ENCODE measurements at places on chromosomes 16 and 17.

DNA sequence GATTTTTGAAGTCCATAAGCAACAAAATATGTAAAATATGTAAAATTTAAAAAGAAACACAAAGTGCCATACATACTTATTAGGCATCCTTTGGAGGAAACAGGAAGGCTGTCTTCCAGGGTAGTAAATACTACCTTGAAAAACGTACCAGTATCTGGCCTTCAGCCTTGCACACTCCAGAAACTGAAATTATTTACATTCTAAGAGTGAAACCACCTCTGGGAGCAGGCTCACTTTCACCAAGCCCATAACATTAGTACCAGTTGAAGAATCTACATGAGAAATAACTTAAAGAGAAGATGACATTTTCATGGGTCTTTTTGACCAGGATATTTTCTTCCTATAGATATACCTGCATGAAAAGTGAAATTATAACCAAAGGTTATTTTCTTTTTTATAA lies 6.4 kb downstream of the KRTAP9-1 start:
- no peak for DNase-seq

GRCh38 chr16:87380403-87380802 lies 3.2 kb downstream of the FBXO31 start:
- DNase-seq = no peak

GRCh38 chr17:50831471-50831928 lies 3.9 kb upstream of the WFIKKN2 start:
- no peak for DNase-seq

GRCh38 chr17:40363111-40363827 lies 1.3 kb downstream of the GJD3 start:
- DNase-seq = no peak

DNA sequence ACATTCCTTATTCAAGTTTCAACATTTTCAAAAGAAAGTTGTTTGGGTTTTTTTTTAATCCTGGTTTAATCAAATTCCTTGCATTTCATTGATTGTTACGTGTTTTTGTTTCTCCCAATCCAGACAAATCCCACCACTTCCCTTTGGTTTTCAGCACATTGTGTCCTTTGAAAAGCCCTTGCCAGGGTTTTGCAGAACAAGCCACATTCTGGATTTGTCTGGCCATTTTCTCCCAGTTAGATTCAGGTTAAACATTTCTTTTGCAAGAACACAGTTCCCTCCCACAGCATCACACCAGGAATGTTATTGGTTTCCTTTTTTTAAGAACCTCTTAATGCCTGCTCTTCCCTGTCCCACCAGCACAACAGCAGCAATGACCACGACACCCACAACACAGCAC lies 278.0 kb upstream of the SALL1 start:
- no peak for DNase-seq

DNA sequence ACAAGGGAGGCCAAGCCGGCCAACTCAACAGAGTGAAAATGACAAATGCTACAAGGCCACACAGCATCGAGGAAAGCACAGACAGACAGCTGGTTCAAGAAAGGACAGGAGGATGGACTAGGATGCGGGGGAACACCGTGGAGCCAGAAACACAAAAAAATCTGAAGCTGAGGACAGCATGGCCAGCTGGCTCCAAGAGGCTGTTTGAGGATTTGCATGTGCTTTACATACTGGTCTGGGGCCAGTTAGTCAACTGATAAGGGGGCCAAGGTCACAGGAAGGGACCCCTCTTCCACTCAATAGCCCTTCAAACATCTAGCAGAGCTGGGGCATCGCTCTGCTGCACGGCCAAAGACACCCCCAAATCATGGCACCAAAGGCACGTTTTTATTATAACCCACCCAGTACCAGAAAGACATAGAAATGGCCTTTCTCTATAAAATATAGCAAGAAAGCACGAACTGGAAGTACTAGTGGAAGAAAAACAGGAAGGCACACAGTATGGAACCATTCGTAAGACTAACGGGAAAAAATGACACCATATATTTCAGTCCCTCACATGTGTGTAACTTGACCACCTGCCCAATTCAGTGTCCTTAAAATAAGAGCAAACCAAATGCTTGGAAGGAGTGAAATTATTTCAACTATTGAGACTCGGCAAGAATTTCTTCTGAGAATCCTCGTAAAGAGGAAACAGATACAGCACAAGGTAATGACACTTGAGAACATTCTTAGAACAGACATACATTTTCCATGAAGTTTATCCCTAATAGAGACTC lies 7.8 kb upstream of the SRL start:
- no peak for DNase-seq

- DNase-seq = no peak
Measured at GRCh38 chr16:14168146-14168545, 97.0 kb downstream of the MRTFB start.

DNA sequence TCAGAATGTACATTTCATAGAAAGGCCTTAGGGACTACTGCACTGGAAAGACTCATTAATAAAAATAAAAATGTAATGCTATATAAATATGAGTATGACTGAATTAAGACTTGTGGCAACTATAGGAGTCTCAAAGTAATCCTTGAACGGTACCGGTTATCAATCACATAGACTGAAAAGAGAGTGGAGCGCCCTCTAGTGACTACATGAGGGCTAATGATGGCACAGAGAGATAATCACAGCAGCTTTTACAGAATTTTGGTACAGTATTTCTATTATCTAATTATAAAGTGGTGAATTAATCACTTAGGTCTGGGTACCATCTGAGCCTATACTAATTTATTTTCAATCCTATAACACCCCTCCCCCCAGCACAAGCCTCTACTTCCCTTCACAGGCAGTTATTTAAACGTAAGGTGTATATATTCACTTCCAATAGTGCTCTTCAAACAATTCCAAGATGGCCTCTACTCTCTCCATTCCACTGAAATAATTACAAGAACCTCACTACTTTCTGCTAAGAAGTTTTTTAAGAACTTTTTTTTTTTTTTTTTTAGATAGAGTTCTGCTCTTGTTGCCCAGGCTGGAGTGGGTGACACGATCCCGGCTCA lies 40.7 kb upstream of the ANKFY1 start:
- DNase-seq = peak; percentile 61

DNA sequence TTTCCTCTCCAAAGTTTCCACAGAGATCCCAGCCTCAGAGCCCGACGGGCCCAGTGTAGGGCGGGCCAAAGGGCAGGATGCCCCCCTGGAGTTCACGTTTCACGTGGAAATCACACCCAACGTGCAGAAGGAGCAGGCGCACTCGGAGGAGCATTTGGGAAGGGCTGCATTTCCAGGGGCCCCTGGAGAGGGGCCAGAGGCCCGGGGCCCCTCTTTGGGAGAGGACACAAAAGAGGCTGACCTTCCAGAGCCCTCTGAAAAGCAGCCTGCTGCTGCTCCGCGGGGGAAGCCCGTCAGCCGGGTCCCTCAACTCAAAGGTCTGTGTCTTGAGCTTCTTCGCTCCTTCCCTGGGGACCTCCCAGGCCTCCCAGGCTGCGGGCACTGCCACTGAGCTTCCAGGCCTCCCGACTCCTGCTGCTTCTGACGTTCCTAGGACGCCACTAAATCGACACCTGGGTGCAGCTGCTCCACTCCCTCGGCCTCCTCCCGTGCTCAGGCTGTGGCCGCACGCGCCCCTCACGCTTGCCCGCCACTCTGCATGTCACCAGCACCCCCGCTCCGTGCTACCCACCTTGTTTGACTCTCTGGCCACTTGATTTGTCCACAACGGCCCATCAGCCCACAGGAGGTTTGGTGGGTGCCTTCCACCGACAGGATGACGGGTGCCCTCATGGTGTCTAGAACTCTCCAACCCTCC lies 15.3 kb upstream of the STH start:
- DNase-seq = no peak

DNA sequence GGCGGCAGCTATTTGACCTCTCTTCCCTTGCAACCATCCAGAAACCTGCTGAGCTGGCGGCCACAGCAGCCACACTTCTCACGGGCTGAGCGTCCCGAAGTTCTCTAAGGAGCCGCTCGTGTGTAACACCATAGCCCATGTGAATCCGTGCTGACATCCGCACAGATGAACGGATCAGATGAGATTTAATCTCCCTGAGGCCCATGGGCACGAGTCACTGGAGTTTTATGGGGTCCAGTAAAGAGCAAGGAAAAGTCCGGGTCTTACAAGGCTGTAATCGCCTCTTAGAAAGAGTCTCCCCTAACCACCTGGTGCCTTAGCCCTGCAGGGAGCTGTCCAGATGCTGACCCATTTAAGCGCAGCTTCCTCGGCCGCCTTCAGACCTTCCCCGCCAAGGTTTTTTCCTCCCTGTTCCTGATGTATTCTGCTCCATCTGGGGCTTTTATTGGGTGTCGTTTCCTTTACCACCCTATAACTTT lies 5.5 kb upstream of the CACNG5 start:
- no peak for DNase-seq

DNA sequence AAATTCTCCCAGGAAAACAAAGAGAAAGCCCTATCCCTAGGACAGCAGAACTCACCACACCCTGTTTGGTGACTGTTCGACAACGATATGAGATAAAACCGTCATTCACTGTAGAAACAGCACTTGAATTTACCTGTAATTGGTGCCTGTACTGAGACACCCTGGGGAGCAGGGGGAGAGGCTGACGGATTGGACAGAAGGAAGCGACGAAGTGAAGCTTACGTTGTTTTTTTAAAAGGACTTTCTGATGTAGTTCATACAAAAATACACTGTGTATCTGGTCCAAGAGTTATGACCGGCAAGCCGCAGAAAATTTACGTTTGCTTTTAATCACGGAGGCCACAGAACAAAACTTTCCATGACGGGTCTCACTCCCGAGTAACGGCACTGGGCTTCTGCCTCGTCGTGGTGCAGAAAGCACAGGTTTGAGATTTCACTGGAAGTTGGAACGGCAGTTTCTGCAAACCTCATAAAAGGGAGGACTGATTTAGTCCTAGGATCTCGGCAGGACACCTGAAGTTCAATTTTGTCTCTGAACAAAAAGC lies 9.7 kb downstream of the NXN start:
- no peak for DNase-seq

- no peak for DNase-seq
Measured at GRCh38 chr17:37081287-37081686, 132.5 kb downstream of the AATF start.

DNA sequence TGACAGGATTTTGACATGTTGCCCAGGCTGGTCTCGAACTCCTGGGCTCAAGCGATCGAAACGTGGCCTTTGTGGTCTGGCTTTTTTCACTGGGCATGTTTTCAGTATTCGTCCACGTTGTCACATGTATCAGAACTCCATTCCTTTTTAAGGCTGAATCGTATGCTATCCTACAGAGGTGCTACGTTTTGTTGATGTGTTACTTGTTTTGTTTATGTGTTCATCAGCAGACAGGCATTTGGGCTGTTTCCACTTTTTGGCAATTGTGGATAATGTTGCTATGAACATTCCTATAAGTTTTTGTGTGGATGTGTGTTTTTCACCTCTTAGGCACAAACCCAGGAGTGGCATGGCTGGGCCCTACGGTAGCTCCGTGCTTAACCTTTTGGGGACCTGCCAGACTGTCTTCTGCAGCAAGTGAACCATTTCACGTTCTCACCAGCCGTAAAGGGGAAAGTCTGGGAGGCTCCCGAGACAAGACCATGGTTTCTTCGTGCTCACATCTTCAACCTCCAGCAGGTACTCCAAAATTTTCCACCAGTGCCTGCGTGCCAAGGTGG lies 26.9 kb downstream of the ADCY9 start:
- DNase-seq = no peak

DNA sequence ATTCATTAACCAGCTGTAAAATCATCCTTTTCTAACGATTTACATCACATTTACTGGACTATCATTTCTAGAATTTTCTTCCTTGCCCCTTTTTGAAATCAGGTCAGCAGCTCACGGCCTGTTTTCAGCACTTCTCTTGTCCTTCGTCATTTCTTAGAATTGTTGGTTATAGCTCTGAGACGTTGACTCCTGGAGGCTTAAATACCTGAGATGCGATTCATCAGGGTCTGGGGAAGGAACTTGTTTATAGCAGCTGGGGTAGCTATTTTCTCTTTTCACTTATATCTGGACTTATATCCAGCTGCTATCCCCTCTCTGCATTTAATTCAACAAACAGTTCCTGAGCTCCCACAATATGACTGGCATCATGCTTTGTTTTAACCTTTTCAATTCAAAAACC lies 338.7 kb upstream of the TNRC6C start:
- no peak for DNase-seq

DNA sequence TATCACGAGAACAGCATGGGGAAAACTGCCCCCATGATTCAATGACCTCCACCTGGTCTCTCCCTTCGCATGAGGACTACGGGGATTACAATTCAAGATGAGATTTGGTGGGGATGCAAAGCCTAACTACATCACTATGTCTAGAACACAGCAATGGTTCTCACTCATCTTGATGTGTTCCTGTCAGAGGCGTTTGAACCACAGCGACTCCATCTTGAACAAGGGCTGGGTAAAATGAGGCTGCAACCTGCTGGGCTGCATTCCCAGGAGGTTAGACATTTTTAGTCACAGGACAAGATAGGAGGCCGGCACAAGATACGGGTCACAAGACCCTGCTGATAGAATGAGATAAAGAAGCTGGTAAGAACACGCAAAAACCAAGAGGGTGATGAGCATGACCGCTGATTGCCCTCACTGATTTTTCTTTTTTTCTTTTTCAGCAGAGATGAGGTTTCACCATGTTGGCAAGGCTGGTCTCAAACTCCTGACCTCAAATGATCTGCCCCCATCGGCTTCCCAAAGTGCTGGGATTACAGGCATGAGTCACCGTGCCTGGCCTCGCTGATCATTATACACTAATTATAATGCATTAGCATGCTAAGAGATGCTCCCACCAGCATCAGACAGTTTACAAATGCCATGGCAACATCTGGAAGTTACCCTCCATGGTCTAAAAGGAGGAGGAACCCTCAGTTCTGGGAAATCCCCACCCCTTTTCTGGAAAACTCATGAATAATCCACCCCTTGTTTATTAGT lies 3.0 kb upstream of the PPY start:
- no peak for DNase-seq

DNA sequence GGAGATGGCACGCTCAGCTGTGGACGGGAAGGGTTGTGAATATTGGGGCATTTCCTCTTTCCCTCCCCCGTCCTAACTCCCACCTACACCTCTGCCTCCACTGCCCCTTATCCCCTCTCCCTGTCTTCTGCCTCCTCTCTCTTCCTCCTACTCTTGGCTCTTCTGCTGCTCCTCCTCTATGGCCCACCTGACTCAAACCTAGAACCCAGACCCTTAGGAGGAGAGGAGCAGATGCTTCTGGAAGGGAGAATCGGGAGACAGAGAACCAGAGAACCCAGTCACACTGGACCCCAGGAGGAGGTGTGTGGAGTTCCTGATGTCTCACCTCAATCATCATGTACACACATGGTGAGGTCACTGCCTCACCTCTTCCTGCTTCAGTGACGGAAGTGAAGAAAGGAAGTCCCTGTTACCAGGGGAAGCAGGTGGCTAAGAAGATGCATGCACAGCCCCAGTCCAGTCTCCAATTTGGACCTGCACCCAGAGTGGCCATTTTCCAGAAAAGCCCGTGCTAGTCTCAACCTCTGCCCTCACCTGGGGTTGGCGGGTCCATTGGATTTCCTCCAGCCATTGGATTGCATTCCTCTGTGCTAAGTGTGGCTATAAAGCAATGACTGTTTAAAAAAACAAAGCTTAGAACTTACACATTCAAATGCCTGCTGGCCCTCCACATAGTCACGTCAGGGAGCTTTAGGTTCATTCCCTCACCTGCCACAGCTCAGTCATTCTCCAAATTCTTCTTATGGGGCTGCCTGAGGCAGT lies 4.0 kb downstream of the RNF222 start:
- no peak for DNase-seq
